ENCODE measurements at places on chromosomes 11 and 22.
A peak's percentile ranks its signal among the peaks of the same experiment; 100 is the strongest.

- no peak for DNase-seq
Measured at GRCh38 chr22:17477391-17477833, 85.9 kb upstream of the SLC25A18 start.

DNA sequence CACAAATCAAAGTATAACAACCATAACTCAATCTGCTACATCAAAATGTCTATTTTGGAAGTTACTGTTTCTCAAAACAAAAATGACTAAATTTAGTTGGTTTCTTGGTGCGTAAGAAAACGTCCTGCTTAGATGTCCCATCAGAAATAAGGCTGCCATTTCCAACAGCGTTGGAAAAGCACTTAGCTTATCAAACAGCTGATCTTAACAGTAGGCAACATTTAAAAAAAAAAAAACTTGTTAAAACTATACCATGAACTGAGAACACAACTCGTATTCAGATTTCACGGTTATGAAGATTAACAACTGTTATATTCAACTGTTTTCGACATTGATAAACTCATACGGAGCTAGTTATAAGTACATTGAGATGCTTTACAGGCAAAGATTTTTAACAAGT, 2.4 kb downstream of the CEP57 start:
- DNase-seq, result no peak

GRCh38 chr11:85758480-85759039, 52.4 kb downstream of the SYTL2 start:
- no peak for DNase-seq

DNA sequence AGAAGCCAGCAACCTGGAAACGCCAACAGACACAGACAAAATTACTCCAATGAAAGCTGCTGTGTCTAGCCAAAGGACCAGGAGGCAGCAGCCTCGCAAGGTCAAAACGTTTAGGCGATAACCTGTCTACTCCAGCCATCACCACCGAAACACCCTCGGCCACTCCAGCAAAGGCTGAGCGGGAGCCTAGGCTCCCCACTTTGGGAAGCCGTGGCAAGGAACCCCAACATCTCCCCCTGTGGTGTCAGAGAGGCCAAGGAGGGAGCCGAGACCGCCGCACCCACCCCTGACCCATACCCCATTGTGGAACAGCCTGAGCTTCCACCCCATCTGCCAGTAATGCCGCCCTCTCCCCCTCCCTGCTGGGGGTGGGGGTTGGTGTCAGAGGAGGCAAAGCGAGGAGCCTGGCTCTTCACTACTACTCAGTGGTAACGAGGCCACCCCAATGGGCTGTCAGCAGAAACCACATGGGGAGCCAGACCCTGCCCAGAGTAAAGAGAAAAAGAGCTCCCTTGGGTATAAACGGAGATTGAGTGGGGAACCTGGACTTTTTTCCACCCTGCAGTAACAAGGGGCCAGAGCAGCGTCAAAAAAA, 33.9 kb upstream of the SEPTIN5 start:
- no peak for DNase-seq

- DNase-seq, result peak; percentile 19
Measured at GRCh38 chr22:25494774-25495173, 69.7 kb upstream of the GRK3 start.

DNA sequence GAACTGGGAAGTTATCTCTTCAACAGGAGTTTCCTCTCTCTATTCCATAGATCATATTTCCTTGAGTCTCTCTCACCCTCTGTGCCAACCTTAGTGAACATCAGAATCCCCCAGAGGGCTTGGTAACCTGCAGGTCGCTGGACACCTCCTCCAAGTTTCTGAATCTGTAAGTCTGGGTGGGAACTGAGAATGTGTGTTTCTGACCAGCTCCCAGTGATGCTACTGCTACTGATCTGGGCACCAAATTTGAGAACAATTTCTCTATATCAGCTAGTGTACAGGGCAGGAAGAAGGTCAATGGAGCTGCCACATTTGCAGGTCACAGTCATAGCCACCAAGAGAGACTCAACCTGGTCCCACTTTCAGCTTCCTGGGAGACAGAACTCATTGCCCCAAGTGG, 62.9 kb downstream of the RCN1 start:
- no peak for DNase-seq
